ENCODE measurements at places on chromosomes 5 and 9.

- DNase-seq: no peak
Observed at GRCh38 chr9:104970271-104970987, 42.5 kb upstream of the ABCA1 start.

DNA sequence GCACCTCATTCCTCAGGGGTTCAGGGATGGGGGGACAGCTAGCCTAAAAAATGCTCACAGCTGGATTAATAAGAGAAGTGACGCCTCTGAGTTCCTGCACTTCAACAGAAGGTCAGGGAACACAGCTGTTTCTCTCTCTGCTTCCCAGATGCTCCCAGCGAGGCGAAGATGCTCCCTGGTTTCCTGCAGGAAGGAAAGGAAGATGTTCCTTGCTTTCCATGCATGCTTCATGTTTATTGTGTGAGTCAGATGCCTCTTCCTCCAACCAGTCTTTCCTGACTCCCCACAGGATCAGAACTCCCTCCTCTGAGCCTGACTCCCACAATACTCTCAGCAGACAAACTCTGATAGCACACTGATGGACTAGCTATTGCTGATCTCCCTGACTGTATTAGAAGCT is 71.9 kb downstream of the MFAP3 start:
- DNase-seq: no peak

GRCh38 chr5:168740092-168740800 is 161.1 kb upstream of the PANK3 start:
- DNase-seq: no peak

GRCh38 chr5:5005353-5005752 is 134.8 kb upstream of the ADAMTS16 start:
- DNase-seq: no peak

Data from stimulated activated CD4-positive, alpha-beta T cell treated with anti-CD3 and anti-CD28 coated beads, TNF-alpha, amount 100 ng/mL, for 48 hours (primary cell).